ENCODE measurements at places on chromosomes 16 and 17.

DNA sequence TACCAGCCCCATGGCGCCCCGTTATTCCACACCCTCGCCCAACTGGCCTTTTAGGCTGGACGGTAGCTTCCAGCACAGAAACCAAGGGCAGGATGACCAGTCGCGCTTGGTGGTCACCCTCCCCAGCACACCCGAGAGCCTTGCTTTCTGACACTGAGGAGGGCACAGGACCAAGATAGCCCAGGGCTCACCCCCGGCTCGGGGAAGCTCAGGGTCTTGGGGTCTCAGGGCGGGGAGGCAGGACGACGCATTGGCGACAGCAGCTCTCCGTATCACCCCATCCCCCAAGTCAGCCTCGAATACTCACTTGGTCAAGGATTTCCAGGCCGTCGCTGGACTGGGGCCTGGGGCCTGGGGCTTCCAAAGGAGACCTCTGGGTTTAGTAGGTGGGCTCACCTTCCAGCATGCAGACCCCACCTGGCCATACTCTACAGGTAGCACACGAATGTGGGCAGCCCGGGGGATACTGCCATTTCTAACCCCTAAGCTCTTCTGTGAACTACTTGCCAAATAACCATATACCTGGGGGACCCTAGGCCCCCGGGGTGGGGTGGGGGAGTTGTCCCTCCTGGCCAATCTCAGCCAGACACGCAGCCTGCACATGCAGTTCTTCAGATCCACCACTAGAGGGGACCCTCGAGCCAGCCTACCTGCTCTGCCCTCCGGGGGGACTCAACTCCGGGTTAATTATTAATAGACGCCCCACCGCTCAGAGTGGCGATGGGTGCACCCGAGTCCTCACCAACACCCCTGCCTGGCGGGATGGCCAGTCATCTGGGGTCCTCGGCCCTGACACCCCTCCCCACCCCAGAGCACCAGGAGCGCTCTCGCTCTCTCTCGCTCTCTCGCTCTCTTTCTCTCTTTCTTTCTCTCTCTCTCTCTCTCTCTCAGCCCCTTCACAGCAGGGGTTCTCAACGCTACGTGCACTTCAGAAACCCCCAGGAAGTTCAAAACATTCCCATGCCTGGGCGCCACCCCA is 30.0 kb downstream of the TBC1D16 start:
- DNase-seq = peak; percentile 39

- DNase-seq = peak; percentile 48
Measured at GRCh38 chr17:63700528-63701455, 867 bp upstream of the LIMD2 start.

- no peak for DNase-seq
Measured at GRCh38 chr17:82917699-82918345, 78.0 kb upstream of the ZNF750 start.

GRCh38 chr17:62098623-62099231 is 33.6 kb upstream of the MED13 start:
- no peak for DNase-seq

DNA sequence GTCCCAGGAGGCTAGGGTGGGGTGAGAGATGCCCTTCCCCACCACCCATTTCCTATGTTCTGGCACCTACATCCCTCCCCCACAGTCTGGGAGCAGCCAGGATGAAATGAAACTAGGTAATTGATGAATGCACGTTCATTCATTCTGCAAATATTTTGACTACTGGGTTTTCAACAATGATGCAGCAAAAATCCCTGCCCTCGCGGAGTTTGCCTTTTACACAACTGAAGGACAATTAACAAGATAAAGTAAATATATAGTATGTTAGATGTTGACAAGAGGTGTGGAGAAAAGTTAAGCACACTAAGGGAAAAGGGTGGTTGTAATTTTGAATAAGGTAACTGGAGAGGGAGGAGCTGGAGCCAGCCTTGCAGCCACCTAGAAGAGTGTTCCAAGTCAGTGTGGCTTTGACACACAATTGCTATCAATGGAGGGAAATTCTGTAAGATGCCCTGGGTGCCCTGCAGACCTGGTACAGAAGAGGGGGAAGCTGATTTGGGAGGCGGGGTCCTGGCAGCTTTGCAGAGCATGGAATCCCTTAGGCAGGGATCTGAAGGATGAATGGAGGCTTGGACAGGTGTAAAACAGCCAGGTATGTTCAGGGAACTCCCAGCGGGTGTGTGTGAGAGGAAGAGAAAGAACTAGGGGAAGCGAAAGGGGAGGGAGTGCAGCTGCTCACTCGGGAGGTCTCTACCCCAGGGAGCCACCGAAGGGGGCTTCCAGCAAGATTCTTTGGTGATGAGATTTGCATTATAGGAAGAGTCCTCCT is 2.5 kb downstream of the TMEM92 start:
- no peak for DNase-seq

- no peak for DNase-seq
Measured at GRCh38 chr16:79013930-79014660, 586.4 kb downstream of the MAF start.

DNA sequence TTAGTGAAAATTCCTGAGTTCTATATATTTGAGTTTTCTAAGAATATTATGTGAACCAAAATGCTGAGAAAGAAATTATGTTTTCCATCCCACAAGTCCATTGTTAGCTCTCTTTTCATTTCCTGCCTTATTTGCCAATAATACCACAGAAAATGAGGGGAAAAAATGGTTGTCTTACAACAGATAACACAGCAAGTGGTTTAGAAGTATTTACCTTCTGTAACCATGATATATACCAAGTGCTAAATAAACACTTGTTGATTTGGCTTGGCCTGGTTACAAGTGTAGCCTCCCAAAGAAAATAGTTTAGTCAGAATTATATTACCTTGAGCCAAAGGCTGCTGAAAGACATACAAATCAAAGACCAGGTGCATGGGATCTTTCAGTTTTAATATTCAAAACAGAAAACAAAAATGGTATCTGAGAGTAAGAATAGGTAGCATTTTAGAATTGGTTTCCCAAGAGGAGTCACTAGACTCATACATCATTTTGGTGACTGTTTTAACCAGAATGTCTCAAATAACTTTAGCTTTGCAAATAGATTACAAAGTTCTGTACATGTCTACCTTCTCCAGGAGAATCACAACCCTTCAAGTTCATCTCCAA is 439.8 kb upstream of the DYNLRB2 start:
- no peak for DNase-seq

- DNase-seq = no peak
Measured at GRCh38 chr16:66886914-66887313, 6.6 kb downstream of the PDP2 start.

- no peak for DNase-seq
Measured at GRCh38 chr17:57875290-57876022, 25.6 kb upstream of the MRPS23 start.

GRCh38 chr16:51756447-51757123 is 605.5 kb upstream of the SALL1 start:
- no peak for DNase-seq

DNA sequence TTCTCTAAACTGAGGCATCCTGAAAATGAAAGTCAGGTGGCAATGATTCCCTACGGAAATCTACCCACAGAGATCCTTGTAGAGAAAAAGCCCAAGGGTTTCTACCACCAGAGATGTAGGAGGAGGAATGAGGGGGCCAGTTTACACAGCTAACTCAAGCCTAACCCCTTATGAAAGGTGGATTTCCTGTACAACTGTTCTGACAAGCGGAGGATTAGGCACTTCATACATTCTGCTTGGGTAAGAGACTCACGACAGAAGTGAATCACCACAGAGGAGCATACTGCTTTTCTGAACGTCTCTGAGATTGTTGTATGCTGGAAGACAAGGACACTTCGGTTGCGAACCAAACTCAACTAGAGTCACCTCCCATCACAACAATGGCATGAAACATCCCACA is 72.7 kb downstream of the SMG6 start:
- DNase-seq = no peak

DNA sequence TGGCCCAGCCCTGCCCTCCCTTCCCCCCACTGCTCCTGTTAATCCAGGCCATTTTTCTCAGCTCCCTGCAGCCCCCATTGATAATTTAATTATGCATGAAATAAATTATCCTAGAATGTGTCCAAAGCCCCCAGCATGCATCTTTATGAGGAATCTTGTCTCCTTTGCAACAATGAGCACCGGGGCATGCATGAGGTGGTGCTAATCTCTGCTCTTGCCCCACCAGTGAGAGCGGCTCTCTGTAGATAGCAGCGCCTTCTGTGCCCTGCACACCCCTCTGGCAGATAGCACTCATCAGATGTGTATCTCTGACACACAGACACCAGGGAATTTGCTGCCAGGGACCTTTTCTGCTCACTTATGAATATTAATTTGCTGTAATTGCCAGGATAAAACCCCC is 140.2 kb upstream of the CDC42EP4 start:
- DNase-seq = no peak

GRCh38 chr16:4420505-4421105 is 4.2 kb upstream of the CORO7 start:
- DNase-seq = no peak

DNA sequence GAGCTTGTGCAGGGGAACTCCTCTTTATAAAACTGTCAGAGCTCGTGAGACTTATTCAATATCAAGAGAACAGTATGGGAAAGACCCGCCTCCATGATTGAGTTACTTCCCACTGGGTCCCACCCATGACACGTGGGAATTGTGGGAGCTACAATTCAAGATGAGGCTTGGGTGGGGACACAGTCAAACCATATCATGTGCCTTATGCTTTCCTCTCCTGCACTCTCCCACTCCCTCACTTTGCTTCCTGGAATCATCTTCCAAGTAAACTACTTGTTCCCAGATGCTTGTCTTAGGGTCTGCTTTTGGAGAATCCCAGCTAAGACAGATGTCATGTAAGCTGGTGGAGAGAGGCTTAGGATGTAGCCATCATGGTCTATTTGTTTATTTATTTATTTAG is 271.2 kb downstream of the HAPSTR1 start:
- no peak for DNase-seq

- DNase-seq = no peak
Measured at GRCh38 chr16:31456988-31457360, 2.3 kb upstream of the ARMC5 start.

- DNase-seq = no peak
Measured at GRCh38 chr16:55101026-55101425, 170.4 kb downstream of the IRX5 start.

GRCh38 chr16:77403732-77404131 is 31.1 kb downstream of the ADAMTS18 start:
- DNase-seq = no peak

DNA sequence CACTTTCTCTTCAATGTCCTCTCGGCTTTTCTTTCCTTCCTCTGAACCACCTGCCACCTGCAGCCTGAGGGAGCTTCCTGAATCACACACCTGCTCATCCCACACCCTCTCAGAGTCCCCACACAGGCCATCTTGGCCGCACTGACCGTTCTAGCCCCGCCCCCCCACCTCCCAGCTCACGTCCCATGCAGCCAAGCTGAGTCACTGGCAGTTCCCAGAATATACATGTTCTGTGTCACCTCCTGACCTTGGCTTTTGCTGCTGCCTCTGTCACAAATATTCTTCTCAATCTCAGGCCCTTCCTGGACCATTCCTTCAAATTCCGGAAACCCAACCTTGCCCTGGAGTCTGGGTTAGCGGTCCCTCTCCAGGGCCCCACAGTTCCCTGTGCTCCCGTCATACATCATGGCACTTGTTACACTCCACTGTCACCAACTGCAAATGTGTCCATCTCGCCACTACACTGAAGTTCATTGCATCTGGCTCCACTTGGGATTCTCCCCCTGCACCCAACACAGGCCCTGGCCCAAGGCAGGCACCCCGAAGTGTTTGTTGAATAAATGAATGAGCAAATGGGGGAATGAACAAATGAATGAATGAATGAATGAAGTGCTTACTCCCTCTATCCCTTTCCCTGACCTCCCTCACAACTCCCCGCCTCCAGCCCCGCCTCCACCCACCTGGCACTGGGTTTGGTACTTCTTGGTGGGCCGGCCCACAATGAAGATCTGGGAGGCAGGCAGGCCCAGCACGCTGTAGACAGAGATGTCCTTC is 12.8 kb downstream of the PIMREG start:
- no peak for DNase-seq

DNA sequence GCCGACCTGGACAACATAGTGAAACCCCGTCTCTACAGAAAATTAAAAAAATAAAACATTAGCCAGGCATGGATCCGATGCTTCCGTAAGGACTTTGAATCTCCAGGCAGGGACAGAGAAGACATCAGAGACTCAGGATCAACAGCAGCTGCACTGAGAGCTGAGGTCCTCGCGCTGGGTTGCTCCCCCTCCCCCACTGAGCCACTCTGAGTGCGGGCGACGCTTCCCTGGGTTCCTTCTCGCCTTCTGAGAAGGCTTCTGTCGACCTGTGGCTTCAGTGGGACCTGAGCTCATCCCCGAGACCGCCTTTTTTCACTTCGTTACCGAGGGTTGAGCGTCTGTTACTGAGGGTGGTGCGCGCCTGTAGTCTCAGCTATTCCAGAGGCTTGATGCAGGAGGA is 20.4 kb downstream of the ACTG1 start:
- no peak for DNase-seq
